Inflammatory macrophage treated with lipopolysaccharide for 4 hours (primary cell): ENCODE measurements at places on chromosomes 4 and X.
A peak's percentile ranks its signal among the peaks of the same experiment; 100 is the strongest.

- DNase-seq = no peak
Observed at GRCh38 chr4:41436419-41436818, 101.5 kb upstream of the LIMCH1 start.

DNA sequence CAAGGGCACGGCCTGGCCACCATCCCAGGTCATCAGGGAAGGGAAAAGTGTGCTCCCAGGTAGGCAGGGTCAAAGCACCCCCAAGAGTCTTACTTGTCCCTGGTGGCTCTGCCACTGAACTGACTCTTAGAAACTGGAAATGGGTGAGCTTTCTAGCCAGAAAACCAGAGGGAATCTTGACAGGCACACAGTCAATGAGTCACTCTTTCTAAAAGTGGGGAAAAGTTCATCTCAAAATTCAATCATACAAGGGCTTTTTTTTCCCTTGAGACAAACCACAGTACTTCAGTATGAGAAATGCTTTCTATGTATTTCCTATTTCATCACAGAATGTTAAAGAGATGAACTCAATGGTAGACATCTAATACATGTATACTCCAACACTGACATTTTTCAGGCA is 12.5 kb downstream of the HPF1 start:
- peak; percentile 19 for DNase-seq

DNA sequence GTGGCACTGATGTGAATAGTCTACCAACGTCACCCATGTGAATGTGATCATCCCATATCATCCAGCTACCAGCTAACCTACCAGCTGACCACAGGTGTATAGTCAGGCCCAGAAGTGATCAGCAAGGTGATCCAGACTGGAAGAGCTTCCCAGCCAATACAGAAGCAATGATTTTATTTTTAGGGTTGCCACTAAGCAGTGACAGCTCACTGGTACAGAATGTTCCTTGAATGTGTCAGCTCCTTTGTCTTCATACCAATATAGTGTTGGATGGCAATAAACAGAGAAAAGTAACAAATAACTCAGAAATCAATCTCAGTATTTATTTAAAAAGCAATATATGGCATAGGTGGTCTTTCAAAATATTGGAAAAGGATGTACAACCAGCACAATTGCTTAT is 361.8 kb upstream of the CPEB2 start:
- DNase-seq = no peak

- DNase-seq = no peak
Observed at GRCh38 chrX:131704136-131704695, 160.3 kb downstream of the OR13H1 start.

GRCh38 chr4:167885872-167886271 is 206.5 kb upstream of the ANXA10 start:
- DNase-seq = no peak

- no peak for DNase-seq
Observed at GRCh38 chrX:87003031-87003430, 514.6 kb upstream of the KLHL4 start.

GRCh38 chr4:147633113-147633512 is 15.9 kb downstream of the TMEM184C start:
- no peak for DNase-seq

DNA sequence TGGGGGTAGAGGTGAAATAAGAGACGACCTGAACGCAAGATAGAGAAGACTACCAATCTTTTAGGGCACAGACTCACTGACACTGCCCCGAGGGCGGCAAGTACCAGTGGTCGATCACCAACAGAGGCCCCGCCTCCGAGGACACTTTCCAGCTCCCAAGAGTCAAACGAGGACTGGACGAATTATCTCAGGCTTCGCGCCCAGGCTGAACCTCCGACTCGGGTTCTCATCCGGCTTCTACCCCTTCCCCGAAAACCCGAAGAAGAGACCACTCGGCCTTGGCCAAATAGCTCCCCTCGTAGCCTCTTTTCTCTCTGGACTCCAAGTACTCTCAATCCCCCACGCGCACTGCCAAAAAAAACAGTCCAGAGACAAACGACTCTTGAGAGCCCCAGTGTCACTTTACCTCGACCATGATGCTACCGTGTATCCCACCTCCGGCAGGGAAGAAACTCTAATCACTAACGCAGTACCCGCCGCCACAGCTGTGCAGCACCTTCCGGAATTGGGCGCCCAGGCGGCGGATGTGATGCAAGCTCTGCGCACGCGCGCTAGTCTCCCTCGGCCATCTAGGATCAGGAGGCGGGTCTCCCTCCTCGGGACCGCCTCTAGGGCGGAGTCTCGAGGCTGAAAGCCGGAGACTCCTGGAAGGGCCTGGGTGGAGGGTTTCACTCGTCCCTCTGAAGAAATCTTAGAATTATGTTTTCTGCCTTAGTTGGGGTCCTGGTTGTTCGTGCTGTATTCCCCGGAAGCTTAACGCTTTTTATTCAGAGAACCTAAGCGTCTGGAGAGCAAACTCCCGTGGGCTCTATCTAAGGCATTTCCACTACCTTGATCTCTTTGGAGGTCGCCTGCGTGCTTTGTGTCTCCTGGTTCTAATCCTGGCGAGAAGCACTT is at the start of gene PLRG1:
Gene PLRG1, minus strand, starts transcription at position 507 of the 897 bp plus-strand sequence. Its CDS starts 92 bp downstream, at position 415.
- peak; percentile 97 for DNase-seq

DNA sequence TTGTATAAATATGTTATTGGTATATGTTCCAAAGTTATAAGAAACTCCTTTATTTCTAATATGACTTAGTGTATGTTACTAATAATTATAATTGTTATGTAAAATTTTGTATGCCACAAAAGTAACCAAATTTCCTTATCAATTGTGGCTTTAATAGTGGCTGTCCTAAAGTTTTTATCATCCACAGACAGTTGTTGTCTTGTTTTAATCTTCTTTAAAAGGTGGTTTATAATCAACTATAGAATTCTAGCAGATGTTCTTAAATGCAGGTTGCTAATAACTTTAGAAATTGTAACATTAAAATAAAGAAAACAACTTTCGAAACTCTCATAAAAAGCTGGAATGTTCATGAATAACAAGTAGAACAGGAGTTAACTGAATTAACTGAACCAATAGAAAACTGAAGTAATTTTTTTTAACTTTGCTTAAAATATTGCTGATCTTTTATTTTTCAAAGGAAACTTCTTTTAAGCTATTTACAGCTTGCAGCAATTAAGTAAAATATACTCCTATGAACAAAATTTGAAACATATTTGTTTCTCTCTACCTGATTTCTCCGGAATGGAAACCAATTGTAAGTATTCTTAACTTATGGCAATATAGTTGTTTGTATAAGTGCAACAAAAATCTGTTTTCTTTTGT is 24.3 kb downstream of the HSD17B11 start:
- no peak for DNase-seq

DNA sequence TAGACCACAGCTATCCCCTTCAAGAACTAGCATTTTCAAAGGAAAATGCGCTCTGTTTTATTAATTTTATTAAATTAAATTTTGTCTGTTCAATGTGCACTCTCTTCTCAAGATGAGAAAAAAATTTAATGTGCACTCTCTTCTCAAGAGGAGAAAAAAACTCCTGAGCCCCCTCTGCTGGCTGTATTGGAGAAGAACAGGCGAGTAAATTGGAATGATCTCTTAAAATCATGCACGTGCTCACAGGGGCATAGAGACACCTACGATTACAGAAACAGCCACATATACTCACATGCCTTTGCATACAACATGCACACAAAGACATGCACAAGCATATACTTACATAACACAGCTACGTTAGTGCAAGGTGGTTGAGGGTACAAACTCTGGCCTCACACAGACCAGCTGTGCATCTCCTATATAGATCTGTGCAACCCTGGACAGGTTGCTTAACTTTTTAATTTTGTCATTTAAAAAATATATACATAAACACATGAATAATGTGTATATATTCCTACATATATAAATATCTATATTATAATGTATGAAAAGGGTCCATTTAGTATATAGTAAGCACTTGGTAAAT is 176.2 kb upstream of the CXorf66 start:
- peak; percentile 14 for DNase-seq

- DNase-seq = no peak
Observed at GRCh38 chr4:120714417-120715010, 208.0 kb downstream of the PRDM5 start.

DNA sequence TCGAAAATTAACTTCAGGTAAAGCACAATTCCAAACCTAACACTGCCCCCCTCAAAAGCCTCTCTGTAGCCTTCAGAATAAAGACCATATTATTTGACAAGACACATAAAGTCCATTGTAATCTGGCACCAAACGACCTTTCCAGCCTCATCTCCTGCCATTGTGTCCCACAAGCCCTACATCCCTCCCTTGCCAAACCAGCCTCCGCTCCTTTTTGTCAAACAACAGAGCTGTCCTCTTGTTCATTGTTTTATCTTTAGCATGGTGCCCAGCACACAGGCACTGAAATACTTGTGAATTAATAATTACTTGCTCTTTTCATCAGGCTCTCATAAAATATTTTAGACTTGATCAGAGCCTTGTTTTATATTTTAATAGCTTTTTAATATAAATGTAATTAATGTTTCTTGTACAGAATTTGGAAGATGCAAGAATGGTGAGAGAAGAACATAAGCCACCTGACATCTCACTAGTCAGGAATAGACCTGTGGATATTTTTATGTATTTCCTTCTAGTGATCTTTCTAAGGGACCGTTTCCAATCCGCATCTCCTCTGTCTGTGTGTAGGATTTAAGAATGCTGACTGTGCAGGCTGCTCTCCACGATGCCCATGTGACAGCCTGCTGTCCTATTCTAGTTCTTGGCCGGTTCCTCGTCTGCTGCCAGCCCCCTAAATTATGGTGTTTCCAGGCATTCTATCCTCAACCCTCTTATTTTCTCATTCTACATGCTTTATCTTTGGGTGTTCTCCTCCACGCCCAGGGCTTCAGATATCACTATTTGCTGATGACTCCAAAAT is 3.0 kb upstream of the IRF2 start:
- DNase-seq = no peak

- DNase-seq = no peak
Observed at GRCh38 chr4:188778905-188779304, 639.7 kb downstream of the TRIML1 start.

GRCh38 chr4:149718500-149718899 is 97.1 kb downstream of the IQCM start:
- DNase-seq = no peak

DNA sequence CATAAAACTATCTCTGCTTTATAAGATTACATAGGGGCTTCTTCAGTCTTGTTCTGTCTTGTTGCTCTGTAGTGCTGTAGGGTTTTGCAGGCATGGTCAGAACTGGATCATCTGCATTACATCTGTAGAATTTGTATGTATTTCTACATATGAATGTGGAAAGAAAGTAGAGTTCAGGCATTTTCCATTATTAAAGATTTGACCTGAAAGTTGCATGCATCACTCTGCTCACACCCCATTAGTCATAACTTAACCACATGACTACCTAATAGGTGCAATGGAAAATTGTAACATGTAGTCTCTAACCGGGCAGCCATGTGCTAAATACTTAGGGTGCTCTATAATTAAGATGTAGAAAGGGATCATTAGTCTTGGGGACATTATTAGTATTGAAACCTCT is 45.7 kb upstream of the AGA start:
- no peak for DNase-seq

DNA sequence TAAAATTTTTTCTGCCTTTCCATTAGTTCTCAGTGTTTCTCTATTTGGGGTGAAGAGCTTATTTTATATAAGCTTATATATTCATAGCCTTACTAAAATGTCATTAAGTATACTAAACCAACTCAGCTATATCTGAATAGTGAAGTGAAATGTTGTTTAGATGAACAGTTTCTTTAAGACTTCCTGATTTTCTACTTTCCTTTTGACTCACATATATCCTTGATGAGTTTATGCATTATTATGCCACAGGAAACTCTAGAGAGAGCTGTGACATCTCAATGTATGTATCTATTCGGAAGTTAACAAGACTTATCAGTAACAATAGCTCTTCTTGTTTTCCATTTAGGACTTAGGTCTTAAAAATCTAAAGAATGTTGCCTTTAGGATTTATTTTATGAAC is 1491.8 kb upstream of the IGFBP7 start:
- DNase-seq = no peak

GRCh38 chr4:5827108-5828004 is 65.5 kb downstream of the CRMP1 start:
- peak; percentile 33 for DNase-seq

- no peak for DNase-seq
Observed at GRCh38 chr4:180860089-180860720, 1383.0 kb upstream of the TENM3 start.

DNA sequence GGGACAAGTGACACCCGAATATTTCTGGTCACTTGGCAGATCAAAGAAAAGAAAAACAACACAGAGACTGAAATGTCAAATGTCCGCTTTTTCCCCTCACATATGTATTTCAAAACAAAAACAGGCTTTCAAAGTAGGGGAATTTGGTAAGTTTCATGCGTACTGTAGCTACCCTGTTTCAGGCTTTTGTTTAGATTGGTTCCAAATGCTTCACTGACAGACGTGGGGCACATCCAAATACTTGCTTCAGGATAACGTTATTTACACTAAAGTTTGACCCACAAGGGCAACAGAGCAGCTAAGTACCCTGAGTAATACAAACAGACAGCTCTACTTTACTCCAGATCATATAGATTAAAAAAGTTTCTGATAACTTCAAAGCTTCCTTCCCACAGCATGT is 804.5 kb upstream of the POU3F4 start:
- no peak for DNase-seq
